ENCODE measurements at places on chromosomes 12 and 14. TPM values are rescaled to one million over a fixed set of nuclear protein-coding genes. Genes with fewer than 3 reads are reported as not detected.

DNA sequence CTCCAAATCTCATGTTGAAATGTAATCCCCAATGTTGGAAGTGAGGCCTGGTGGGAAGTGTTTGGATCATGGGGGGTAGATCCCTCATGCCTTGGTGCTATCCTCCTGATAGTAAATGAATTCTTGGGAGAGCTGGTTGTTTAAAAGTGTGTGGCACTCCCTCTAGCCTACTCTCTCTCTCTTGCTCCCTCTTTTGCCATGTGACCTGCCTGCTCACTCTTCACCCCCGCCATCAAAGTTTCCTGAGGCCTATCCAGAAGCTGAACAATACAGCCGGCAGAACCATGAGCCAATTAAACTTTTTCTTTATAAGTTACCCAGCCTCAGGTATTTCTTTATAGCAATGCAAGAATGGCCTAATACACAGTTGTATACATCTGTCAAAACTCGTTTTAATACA lies 62.5 kb downstream of the BCL2L14 start:
- no peak overlapping the region for H3K4me3 ChIP-seq
- no peaks in the 10 kb centered on the region for H3K36me3 ChIP-seq
- H3K27me3 ChIP-seq = no peaks in the 10 kb centered on the region
- no peak for DNase-seq
- no peak overlapping the region for H3K27ac ChIP-seq

DNA sequence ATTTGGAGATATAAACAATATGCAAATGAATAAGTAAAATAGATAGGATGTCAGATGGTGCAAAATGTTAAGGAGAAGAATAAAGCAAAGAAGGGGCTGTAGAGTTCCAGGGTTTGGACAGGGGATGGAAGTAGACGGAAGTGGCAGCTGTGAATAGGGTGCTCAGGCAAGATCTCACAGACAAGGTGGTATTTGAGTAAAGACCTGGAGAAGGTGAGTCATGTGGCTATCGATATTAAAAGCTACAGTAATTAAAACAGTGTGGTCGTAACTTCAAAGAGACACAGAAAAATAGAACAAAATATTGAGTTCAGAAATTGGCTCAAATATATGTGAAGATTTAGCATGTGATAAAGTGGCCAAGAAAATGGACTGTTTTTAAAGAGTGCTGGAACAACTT lies 61.3 kb upstream of the SLC38A2 start:
- H3K36me3 ChIP-seq = no peaks in the 10 kb centered on the region
- H3K4me1 ChIP-seq = peaks cover 15% of the 10 kb centered on the region
- no peak for DNase-seq
- no peak overlapping the region for H3K27ac ChIP-seq
- H3K27me3 ChIP-seq = no peaks in the 10 kb centered on the region
- H3K4me3 ChIP-seq = no peak overlapping the region

DNA sequence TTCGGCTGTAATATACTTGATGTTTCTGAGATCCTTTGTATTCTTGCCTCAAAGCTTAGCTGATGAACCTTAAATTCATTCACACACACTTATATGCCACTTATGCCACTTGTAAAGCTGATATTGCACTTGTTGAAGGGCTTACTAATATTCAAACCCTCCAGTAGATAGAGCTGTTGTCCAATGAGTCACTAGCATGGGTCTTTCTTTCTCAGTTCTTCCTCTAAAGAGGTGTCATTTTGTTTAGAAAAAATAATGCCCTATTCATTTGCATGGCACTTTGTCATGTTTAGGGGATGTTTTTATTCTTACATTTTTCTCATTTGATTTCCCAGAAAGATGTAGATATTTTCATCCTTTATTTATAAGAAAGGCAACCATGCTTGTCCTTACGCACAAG lies 56.4 kb downstream of the MON2 start:
- no peaks in the 10 kb centered on the region for H3K27me3 ChIP-seq
- H3K4me1 ChIP-seq = no peaks in the 10 kb centered on the region
- no peak overlapping the region for H3K4me3 ChIP-seq
- no peak overlapping the region for H3K27ac ChIP-seq
- DNase-seq = no peak

DNA sequence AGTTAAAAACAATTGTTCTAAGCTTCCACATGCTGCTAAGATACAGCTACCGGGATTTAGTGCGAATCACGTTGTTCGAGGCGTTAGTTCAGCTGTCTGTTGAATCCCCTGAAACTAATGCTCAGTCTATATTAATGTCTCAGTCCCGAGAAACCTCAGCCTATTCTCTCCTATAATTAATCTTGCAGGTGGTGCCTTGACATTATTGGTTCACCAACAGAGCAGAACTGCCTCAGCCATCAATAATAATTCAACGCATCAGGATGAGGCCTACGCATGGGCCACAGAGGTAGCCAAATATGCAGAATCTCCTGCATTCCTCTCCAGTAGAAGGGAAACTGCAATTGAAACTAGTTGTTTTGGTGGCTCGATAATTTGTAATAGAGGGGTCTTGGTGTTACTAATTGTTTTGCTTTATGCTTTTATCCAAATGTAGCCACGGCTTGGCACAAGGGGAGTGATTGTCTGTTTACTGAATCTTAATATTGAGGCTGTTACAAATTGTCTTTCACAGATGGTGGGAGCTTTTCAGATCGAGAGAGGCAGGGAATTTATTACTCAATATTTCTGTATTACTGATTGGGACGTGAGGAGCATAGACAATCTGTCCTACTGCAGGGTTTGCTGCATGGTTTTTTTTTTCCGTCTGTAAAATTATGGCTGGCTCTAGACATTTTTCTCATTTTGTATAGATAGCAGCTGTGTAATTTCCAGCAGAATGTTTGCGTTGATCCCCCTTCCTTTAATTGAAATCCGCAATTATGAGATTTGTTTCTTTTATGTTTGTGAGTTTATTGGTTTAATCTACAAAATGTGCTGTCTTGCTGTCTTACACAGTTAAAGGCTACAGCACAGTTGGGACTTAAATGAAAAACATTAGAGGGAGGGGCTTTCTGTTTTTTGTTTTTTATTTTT lies 1036.5 kb upstream of the NOVA1 start:
- DNase-seq = no peak
- H3K4me1 ChIP-seq = no peaks in the 10 kb centered on the region
- no peak overlapping the region for H3K4me3 ChIP-seq
- H3K36me3 ChIP-seq = no peaks in the 10 kb centered on the region
- no peaks in the 10 kb centered on the region for H3K27me3 ChIP-seq
- no peak overlapping the region for H3K27ac ChIP-seq

- H3K27me3 ChIP-seq = peaks cover 29% of the 10 kb centered on the region
- DNase-seq = peak; percentile 84
- H3K4me1 ChIP-seq = peaks cover 53% of the 10 kb centered on the region
- H3K27ac ChIP-seq = peak overlapping the region; percentile 92
- peak overlapping the region; percentile 74 for H3K4me3 ChIP-seq
These were observed 4.1 kb upstream of the CCND2 start for GRCh38 chr12:4269279-4269991.

The EML5 gene
- total RNA-seq = 1.7 TPM

The AQP2 gene
- 0.15 TPM for total RNA-seq

The TMEM121 gene
- total RNA-seq = 0.69 TPM

The ENDOU gene
- total RNA-seq = not detected

The RNF212B gene
- not detected for total RNA-seq

The PLEKHD1 gene
- total RNA-seq = under 0.01 TPM

Data from upper lobe of left lung (tissue), 6 donors.